ENCODE measurements at places on chromosomes 6 and 20.
A peak's percentile ranks its signal among the peaks of the same experiment; 100 is the strongest.

- H3K4me1 ChIP-seq = no peaks in the 10 kb centered on the region
- DNase-seq = no peak
- no peak overlapping the region for H3K27ac ChIP-seq
- H3K36me3 ChIP-seq = no peaks in the 10 kb centered on the region
- no peak overlapping the region for H3K4me3 ChIP-seq
Measured at GRCh38 chr6:91087908-91088307, 501.0 kb upstream of the MAP3K7 start.

DNA sequence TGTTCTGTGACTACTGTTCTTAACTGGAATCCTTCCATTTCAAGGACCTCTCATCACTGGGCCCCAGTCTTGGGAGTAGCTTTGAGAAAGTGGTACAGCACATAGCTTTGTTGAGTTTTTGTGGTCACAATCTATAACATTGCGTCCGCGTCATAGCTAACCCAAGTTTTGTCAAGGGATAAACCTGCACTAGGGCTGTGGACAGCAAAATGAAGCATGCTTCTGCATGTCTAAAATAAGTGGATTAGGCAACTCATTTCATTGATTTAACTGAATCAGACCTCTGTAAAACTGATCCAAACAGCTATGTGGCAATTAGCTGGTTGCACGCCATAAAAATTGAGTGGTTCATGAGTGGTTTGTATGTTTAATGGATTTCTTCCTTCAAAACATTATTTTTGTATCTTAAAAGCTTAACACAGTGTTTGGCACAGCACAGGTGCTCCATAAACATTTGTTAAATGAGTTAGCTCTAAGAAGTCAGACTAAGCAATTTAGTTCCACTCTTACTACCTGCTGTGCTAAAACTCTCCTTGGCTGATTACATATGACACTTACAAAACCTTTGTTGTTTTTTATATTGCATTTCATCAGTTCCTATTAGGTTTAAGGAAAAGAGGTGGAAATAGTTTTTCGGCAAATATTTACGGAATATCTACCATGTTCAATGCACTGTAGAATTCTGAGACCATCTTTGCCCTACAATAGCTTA is 160.3 kb upstream of the ATXN1 start:
- no peaks in the 10 kb centered on the region for H3K4me1 ChIP-seq
- H3K36me3 ChIP-seq = no peaks in the 10 kb centered on the region
- H3K27ac ChIP-seq = no peak overlapping the region
- H3K27me3 ChIP-seq = no peaks in the 10 kb centered on the region
- no peak for DNase-seq

GRCh38 chr6:29414588-29414987 is at the start of gene OR12D1:
OR12D1 (plus strand) TSS chr6:29414928.
- H3K4me1 ChIP-seq = no peaks in the 10 kb centered on the region
- H3K36me3 ChIP-seq = no peaks in the 10 kb centered on the region
- 0 out of 2 replicates have a peak, but pooled peaks cover 6% of the 10 kb centered on the region for H3K27me3 ChIP-seq
- no peak within 1 kb of the TSS for H3K27ac ChIP-seq

GRCh38 chr6:1770968-1771723 is 161.4 kb downstream of the FOXC1 start:
- H3K36me3 ChIP-seq = no peaks in the 10 kb centered on the region
- no peak overlapping the region for H3K27ac ChIP-seq
- no peaks in the 10 kb centered on the region for H3K27me3 ChIP-seq
- H3K4me1 ChIP-seq = no peaks in the 10 kb centered on the region
- DNase-seq = no peak
- no peak overlapping the region for H3K4me3 ChIP-seq

DNA sequence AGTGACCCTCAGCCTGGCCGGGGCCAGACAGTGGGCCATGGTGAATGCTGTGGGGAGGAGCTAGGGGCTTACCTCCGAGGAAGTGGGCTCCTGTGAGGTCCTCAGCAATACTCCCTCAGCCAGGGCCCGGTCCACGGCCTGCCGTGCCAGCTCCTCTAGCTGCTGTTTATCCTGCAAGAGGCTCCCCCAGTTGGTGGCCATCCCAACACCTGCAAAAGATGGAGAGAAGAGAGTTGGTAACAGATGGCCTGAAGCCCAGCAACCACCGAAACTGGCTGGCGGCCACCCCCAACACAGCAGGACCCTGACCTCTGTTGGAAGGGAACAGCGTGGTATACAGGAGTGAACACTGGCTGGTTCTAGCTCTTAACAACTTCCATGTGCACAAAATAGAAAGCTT is 4.0 kb downstream of the GSS start:
- DNase-seq = no peak
- no peak overlapping the region for H3K4me3 ChIP-seq
- no peak overlapping the region for H3K27ac ChIP-seq
- no peaks in the 10 kb centered on the region for H3K27me3 ChIP-seq
- H3K4me1 ChIP-seq = peaks cover 11% of the 10 kb centered on the region
- peaks cover 6% of the 10 kb centered on the region for H3K36me3 ChIP-seq

DNA sequence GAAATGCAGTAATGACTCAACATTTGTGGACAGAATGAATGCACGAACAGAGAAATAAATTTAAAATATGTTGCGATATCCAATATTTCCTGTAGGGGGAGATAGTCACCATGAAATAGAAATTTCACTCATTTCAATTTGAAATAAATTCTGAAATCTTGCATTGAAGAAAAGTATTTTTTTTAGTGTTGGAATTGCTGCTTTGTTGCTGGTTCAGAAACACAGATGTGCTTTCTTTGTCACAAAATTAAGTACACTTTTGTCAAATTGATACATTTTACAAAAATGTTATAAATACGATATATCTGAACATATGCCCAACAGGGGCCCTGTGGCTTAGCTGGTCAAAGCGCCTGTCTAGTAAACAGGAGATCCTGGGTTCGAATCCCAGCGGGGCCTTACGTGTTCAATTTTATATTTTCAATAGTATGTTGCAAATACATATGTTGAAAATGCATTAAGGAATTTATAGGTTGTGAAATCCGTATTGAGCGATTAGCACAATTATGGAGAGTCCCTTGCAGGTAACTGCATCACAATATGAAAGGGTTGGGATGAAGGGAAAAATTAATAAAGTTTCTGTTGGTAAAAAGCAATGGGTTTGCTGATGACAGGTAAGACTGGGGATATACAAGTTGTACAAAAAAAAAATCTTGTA is 85.4 kb upstream of the PRSS16 start:
- H3K4me3 ChIP-seq = peak overlapping the region; percentile 22
- peak; percentile 81 for DNase-seq
- H3K27ac ChIP-seq = no peak overlapping the region
- no peaks in the 10 kb centered on the region for H3K27me3 ChIP-seq
- H3K4me1 ChIP-seq = peaks cover 4% of the 10 kb centered on the region
- H3K36me3 ChIP-seq = no peaks in the 10 kb centered on the region

- DNase-seq = no peak
- no peak overlapping the region for H3K27ac ChIP-seq
- peaks cover 4% of the 10 kb centered on the region for H3K4me1 ChIP-seq
Measured at GRCh38 chr6:107442938-107443607, 16.3 kb downstream of the PDSS2 start.

- H3K27ac ChIP-seq = no peak overlapping the region
- H3K4me1 ChIP-seq = no peaks in the 10 kb centered on the region
- no peak for DNase-seq
- H3K27me3 ChIP-seq = no peaks in the 10 kb centered on the region
Measured at GRCh38 chr6:65170273-65170672, 536.8 kb downstream of the EYS start.

GRCh38 chr6:38493931-38494547 is 145.7 kb downstream of the BTBD9 start:
- no peaks in the 10 kb centered on the region for H3K27me3 ChIP-seq
- H3K4me1 ChIP-seq = no peaks in the 10 kb centered on the region
- no peak overlapping the region for H3K4me3 ChIP-seq
- H3K27ac ChIP-seq = no peak overlapping the region
- DNase-seq = peak; percentile 60
- no peaks in the 10 kb centered on the region for H3K36me3 ChIP-seq

DNA sequence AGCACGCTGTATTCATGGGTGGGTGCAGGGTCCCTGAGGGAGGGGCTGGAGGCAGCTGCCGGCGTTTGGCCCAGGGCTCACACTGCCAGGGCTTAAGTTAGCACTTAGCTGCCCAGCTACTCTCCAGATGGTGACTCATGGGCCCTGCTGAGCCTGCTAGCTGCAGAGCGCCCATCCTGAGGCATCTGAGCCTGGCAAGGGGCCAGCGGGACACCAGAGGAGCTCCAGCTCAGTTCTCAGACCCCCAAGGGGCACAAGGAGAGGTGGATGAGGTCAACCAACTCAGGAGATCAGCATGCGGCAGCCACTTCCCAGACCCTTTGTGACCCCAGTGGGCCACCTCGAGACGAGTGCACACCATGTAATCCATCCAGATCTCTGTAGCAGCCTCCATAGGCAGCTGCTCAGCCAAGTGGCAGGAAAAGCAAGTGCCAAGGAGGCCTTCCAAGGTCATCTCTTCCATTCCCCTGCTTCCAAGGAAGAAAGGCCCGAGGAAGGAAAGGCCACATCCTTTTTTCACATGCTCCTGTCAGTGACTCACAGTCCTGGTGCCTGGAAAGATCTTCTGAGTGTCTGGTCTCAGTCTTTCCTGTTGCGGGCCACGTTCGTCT is 35.3 kb downstream of the FOXP4 start:
- no peak overlapping the region for H3K4me3 ChIP-seq
- H3K4me1 ChIP-seq = peaks cover 14% of the 10 kb centered on the region
- H3K36me3 ChIP-seq = no peaks in the 10 kb centered on the region
- H3K27ac ChIP-seq = no peak overlapping the region
- DNase-seq = no peak

DNA sequence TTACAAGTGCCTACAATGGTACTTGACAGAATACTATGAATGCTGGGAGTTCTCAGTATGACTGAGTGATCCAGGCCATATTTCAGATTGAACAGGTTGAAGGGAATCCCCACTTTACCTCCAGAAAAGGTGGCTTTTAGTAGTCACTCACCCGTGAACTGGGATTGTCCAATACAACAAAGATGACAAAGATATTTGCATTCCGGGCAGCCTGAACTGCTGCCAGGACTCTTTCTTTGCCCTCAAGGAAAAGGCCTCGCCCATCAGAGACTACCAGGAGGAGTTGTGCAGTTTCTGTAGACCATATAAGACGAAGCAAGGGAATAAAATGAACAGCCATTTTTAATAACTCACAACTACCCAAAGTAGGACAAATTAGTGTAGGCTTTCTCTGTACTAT is 6.3 kb upstream of the LYRM2 start:
- H3K36me3 ChIP-seq = peaks cover 29% of the 10 kb centered on the region
- DNase-seq = no peak
- H3K27me3 ChIP-seq = no peaks in the 10 kb centered on the region
- no peak overlapping the region for H3K27ac ChIP-seq

- H3K4me1 ChIP-seq = peaks cover 15% of the 10 kb centered on the region
- peak overlapping the region; percentile 76 for H3K4me3 ChIP-seq
- no peak for DNase-seq
- H3K27ac ChIP-seq = peak overlapping the region; percentile 95
Measured at GRCh38 chr20:49916146-49917002, 1.0 kb upstream of the SPATA2 start.

- H3K4me3 ChIP-seq = no peak overlapping the region
- no peak for DNase-seq
- no peaks in the 10 kb centered on the region for H3K4me1 ChIP-seq
Measured at GRCh38 chr6:111367393-111368088, 115.5 kb downstream of the REV3L start.

DNA sequence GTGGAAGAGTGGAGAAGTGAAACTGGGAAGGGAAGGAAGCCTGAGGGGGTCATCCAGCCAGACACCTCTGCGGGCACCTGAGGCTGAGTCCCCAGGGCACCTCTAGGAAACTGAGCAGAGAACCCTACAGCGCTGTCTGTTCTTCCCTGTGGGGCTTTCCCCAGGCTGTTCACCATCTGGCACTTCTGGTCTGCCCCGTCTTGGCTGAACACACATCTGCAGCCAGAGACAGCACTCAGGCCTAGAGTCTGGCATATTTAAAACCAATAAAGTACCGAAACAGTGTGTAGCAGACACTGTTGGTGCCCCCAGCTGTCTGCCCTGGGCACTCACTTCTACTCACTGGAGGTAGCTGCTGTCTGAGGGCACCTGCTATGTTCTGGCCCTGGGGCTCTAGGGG is 9.4 kb upstream of the ARFGEF2 start:
- no peaks in the 10 kb centered on the region for H3K4me1 ChIP-seq
- no peak overlapping the region for H3K4me3 ChIP-seq
- DNase-seq = no peak
- H3K36me3 ChIP-seq = no peaks in the 10 kb centered on the region
